Activated CD8-positive, alpha-beta T cell treated with anti-CD3 and anti-CD28 coated beads for 36 hours (primary cell): ENCODE measurements at places on chromosomes 5 and 9. TPM values are rescaled to one million over a fixed set of nuclear protein-coding genes. Genes with fewer than 3 reads are reported as not detected.

DNA sequence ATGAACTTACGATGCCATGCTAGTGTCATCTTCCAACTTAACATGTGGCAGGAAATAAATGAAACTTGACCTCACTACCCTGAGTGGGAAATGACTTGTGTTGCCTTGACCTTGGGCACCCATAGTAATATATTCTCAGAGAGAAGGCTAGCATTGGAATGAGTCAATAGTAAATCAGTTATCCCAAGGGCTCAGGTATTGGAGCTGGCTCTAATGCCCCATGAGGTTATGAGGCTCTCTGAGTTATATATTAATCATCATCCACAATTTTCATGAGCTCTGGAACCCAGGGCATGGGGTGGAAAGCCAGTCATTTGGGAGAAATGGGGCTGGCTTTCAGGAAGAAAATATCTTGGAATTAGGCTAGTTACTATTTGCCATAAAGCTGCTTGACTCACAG is 42.4 kb upstream of the SMIM32 start:
- no peak for DNase-seq

GRCh38 chr5:85576666-85577065 is 1041.1 kb upstream of the COX7C start:
- DNase-seq = no peak

- DNase-seq = no peak
Observed at GRCh38 chr5:57549566-57549965, 67.0 kb upstream of the ACTBL2 start.

Gene RNF208
- total RNA-seq = 10.4 TPM
